ENCODE measurements at places on chromosomes 4 and X.

GRCh38 chrX:47482065-47482511 lies 934 bp downstream of the ZNF41 start:
- no peak for DNase-seq

- no peak for DNase-seq
These were observed 4.0 kb downstream of the SRPX start for GRCh38 chrX:38216642-38217041.

- DNase-seq = no peak
These were observed 1419.8 kb downstream of the ADGRL3 start for GRCh38 chr4:62619971-62620370.

DNA sequence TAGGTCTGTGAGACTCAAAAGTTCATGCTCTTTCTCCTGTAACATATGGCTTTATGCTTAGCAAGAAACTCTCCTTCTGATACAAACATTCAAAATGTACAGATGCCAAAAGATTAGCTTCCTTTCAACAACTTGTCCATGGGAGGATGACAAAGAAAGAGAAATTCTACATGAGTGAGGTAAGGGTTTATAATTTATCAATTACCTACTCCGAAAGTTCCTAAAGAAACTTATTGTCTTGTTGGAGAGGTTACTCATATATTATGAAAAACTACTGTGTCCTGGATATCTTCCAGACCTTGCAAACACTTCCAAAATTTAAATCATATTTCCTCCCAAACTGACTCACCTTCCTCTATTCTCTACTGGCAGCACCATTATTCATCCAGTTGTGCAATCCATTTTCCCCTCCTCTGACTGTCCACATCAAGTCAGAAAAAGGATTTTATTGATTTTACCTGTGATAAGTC lies 65.1 kb downstream of the ENPEP start:
- DNase-seq = no peak

DNA sequence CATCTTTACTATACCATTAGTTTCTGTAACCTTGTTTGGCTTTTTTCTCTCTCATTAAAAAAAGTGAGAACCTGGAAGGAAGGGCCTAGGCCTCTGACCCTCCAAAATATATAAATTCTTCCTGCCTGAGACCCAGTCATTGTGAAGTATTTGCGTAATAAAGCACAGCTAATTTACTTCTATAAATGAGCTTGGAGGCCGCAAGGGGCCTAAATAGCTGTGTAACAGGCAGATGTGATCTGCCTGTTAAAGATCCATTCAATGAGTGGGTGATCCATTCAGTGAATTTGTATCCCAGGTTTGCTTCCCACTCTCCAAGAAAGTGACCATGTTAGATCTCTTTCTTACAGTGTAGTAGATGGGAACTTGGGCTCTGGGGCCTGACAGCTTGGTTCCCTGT lies 595 bp upstream of the PYURF start:
- DNase-seq = peak; percentile 21

DNA sequence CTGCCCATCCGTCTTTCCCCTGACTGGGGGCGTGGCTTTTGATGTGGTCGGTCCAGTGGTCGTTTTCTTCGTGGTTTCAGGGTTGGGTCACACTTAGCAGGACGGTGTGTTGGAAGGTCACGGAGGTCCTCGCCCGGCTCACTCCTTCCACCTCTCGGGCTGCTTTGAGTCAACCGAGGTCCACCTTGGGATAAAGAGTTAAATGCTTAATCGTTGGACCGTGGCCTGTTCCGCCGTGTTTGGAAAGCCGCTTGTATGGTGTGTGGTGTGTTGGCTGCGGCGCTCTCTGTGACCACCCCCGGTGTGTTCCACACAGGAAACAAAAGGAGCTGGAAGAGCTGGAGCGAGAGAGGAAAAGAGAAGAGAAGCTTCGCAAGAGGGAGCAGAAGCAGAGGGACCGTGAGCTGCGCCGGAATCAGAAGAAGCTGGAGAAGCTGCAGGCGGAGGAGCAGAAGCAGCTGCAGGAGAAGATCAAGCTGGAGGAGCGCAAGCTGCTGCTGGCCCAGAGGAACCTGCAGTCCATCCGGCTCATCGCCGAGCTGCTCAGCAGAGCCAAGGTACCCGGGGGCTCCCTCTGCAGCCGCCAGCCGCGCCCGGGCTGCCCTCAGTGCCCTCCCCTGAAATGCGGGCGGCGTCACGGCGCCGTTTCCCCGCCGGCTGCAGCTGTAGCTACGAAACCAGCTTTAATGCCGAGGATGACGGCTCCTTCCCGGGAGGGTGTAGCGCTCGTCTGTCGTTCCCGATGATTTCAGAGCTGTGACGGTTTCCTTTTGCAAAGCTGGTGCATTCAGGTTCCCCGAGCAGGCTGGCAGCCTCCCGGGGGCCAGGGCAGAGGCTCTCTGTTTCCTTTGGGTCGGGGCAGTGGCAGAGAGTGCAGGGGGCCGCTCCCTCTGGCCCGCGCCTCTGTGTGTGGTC lies 7.7 kb downstream of the AKAP17A start:
- no peak for DNase-seq

GRCh38 chr4:185261946-185262345 lies 52.5 kb downstream of the SNX25 start:
- no peak for DNase-seq

DNA sequence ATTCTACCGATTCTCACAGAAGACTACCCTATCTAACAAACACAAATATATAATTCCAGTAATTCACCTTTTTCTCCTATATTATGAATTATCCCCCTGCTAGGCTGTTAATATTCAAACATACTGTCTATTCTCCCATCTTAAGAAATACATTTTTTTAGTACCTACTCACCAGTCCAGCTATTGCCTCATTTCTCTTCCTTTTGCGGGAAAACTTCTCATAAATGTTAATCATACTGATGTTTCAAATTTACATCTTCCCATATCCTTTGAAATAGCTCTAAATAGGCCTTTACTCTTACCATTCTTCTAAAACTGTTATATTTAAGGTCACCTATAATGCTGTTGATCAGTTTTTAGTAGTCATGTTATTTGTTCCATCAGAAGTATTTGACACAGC lies 759.1 kb upstream of the SLIT2 start:
- no peak for DNase-seq
